MM.1S (cell line): ENCODE measurements at places on chromosomes 11 and 22.

DNA sequence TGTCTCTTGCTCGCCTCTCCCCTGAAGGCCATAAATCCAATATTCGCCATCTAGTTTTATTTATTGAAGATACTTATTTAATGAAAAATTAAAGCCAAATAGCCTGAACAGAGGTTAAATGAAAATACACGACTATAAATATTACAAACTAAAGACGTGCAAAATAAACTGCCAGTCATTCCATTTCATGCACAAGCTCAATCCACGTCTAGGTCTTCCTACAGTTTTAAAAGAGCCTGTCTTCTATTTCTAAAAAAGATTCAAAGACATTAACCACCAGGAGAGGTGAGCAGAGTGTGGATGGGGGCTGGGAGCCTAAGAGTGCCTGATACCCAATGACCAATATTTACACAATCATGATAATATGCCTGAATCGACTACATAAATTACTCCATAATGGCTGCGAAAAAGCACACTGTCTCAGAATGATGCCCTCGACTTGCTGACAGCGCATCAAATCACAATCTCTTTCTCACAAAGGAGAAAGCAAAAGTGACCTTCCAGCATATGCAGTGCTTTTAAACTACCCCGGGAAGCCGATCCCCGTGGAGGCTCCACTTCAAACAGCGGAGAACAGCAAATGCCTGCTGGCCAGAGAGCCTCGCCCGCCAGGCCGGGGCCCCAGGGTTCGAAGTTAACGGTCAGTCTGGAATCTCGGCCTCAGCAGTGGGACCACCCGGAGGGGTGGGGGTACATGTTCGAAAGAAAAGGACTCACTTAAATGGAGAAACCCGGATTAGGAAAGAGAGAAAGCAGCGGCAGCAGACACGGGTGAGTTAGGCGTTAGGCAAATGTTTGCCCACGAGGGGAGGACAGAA, 1.7 kb downstream of the FCHSD2 start:
- DNase-seq: peak; percentile 68

- peak; percentile 30 for DNase-seq
Observed at GRCh38 chr22:19766511-19767426, 6.2 kb downstream of the TBX1 start.

DNA sequence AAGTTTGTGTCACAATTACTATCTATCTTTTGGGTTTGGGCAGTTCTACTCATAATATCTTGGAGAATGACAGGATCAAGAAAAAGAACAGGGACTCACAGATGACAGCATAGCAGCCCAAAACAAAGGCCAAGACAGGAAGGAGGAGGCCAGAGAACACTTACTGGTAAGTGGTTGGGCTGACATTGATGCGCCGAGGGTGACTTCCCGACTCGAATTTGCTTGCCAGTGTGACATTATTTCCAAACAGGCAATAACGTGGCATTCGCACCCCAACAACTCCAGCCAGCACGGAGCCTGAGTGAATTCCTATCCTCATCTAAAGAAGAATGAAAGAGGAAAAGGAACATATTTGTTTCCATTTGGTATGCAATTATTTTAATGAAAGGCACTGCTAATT, 309.9 kb downstream of the GUCY1A2 start:
- DNase-seq: no peak

GRCh38 chr11:29019960-29020683, 911.9 kb downstream of the METTL15 start:
- DNase-seq: no peak

- no peak for DNase-seq
Observed at GRCh38 chr11:90330632-90331031, 107.8 kb upstream of the CHORDC1 start.

DNA sequence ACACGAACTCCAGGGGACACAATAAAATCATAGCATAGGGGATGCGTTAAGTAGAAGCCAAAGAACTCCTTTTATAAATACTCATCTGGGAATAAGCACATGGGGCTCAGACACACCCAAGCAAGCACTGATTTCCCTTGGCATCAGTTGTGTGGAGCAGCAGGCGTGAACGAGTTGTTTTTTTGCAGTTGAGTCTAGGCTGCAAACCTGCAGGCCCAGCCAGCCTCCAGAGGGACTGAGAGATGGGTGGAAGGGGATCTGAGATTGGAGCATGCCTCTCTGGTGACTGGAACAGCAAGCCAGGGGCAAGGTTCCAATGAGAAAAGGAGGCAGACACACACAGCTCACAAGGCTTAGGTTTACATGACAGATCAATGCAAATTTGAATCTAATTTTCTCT, 27.4 kb upstream of the SEZ6L start:
- no peak for DNase-seq

GRCh38 chr11:68191661-68192579, 21.2 kb downstream of the KMT5B start:
- no peak for DNase-seq

DNA sequence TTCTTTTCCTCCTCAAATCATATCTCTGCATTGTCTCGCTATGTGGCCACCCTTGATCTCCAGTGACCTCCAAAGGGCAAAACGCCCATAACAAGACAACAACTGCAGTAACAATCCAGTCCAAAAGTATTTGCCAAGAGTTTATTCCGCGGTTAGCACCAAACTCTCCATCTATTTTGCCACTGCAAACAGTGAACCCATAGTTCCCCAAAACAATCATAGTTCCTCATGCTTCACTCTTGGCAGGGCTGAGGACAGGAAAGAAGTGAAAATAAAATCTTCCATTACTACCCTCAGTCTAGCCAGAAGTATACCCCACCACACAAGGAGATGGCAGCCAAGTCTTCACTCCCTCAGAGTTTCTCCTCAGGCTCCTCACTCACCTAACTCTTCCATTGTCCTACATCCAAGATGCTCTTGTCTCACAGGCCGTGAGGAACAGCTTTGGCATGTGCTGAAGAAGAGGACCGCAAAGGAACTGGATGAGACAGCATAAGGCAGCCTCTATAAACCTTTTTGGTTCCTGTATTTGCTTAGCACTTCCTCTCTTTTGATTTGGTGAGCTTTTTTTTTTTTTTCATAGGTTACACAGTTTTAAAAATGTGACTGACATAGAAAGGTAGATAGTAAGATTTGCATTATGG, at the start of gene LPXN:
TSS of gene LPXN (minus strand) at position 480 of the 644 bp plus-strand sequence. CDS start at position 396, 84 bp downstream.
- peak; percentile 78 for DNase-seq
